Cerebellum (tissue), 4 donors: ENCODE measurements at places on chromosomes 1 and 21. TPM values are rescaled to one million over a fixed set of nuclear protein-coding genes. Genes with fewer than 3 reads are reported as not detected.

GRCh38 chr1:70156529-70157120 lies 48.8 kb downstream of the LRRC40 start:
- no peak for DNase-seq

The EPHA8 gene
- 15.2 TPM for total RNA-seq

The AXDND1 gene
- total RNA-seq = 1.1 TPM

The SUSD4 gene
- 25.3 TPM for total RNA-seq

The TEDDM1 gene
- total RNA-seq = not detected

The PARP1 gene
- 95.2 TPM for total RNA-seq
